Stimulated activated CD4-positive, alpha-beta T cell treated with anti-CD3 and anti-CD28 coated beads, Interleukin-1b, Interleukin-23, amount 100 ng/mL, for 24 hours (primary cell): ENCODE measurements at places on chromosomes 13 and 19.

DNA sequence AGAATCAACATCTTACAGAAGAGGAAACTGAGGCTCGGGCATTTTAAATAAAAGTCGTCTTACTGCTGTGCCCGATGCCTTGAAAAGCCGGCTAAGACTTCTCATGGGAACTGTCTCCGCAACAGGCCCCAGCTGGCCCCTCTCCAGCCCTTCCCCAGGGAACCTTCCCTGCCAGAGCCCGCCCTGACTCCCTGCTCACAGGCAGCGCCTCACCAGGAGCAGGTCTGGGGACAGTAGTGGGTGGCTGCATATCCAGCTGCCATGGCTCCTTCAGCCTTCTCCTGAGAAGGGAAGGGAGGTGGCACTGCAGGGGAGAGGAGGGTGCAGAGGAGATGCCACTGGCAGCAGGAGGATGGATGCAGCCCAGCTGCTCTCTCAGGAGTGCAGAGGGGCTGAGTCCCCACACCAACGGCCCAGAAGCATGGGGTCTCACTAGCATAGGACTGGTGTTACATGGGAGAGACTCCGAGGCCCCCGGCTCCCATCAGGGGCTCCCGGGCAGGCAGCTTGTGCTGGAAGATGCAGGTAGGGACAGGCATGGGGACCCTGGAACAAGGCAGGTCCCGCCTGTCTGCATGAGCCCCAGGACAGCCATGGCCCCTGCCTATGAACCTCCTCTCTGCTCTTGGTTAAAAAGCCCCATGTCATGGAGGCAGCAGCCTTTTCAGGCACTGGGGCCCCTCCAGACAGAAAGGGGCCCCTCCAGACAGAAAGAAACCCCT is 216.4 kb upstream of the SGCG start:
- no peak for DNase-seq

- no peak for DNase-seq
These were observed 6.5 kb upstream of the SUPT20H start for GRCh38 chr13:37065890-37066526.

DNA sequence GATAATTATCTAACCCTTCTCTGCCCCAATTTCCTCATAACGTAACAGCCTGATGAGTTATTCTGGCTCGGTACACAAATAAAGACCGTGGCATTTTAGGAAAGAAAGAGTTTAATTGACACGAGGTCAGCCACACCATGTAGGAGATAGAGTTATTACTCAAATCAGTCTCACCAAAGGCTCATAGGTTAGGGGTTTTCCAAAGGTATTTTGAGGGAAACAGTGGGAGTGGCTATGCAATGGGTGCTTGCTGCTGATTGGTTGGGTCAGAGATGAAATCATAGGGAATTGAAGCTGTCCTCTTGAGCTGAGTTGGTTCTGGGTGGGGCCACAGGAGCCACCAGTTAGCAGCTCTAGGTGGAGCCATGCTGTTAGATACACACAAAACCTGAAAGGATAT is 137.5 kb downstream of the FREM2 start:
- no peak for DNase-seq

DNA sequence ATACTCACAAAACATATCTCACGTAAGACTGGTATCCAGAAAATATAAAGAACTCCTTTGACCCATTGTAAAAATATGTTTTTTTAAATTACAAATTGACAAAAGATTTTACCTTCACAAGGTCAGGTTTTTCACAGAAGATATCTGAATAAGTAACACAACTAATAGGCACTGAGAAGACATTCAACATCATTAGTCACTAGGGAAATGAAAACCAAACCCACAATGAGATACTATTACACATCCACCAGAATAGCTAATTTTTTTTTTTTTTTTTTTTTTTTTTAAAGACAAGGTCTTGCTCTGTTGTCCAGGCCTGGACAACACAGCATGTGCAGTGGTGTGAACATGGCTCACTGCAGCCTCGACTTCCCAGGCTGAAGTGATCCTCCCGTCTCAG is 157.5 kb downstream of the MIPEP start:
- DNase-seq = no peak

DNA sequence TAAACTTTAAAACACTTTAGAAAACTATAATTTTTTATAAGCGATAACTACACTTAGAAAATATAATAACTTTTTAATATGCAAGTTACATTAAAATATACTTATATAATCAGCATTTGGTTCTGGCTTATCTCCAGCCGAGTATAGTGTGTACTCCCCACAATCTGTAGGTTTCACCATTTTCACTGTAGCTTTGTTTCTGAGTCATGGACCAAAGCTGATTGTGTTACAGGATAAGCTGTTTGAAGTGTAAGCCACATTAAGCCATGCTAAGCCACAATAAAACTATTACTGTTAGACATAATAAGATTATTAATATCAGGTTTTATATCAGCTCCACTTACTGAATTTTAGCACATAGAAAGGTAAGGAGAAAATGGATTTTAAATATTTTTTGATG is 43.8 kb downstream of the CCDC122 start:
- DNase-seq = no peak

GRCh38 chr13:54775501-54776191 is 1747.0 kb downstream of the OLFM4 start:
- no peak for DNase-seq

DNA sequence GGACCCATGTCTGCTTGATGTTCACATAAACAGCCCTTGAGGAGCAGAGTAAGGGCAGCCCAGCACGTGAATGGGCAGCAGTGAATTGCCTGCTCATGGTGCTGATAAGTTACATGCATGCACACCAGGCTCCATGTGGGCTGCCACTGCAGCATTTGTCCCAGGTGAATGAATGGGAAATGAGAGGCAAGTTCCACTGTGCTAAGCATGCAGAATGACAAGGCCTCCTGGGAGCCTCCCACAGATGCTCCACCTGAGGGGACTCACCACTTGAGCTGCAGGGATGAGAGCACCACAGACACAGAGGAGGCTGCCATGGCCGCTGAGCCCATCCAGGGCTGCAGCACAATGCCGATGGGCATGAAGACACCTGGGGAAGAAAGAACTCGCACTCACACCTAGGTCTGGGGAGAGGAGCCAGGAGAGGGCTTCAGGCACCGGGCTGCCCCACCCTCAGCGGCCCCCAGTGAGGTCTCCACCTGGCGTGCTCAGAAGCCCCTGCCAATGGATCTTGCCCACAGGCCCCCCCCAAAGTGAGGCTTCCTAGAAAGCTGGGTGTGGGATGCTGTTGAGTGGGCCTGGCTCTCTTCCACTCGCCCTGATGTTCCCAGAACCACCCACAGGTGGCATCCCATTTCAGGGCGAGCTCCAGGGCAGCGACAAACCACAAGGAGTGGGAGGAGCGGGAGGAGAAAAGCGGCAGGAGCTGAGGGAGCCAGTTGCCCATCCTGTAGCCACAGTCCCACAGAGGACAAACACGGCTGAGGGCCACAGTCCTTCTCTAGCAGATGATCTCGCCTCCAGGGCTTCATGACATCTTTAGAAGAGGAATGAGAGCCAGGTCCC is 73.8 kb downstream of the CCDC70 start:
- DNase-seq = no peak

DNA sequence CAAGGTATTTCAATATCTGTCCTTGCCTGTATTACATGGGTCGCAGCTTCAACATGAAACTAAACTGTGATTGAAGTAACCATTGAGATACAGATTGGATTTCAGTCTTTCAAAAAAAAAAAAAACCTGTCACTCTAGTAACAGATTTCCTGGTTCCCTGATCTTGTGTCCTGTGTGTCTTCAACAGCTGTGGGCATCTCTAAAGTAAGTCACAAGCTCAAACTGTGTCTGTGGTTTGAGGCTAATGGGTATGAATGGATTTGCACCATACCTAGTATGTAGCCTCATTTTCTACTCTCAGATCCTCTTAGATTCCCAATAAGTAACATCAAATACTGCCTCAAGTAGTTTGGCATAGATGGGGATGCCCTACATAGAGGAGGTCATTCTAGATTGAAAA is 300.1 kb downstream of the COG6 start:
- no peak for DNase-seq

- DNase-seq = no peak
These were observed 11.2 kb upstream of the TBC1D4 start for GRCh38 chr13:75493156-75493555.

GRCh38 chr19:49553451-49554271 is 25.9 kb downstream of the RCN3 start:
- no peak for DNase-seq

DNA sequence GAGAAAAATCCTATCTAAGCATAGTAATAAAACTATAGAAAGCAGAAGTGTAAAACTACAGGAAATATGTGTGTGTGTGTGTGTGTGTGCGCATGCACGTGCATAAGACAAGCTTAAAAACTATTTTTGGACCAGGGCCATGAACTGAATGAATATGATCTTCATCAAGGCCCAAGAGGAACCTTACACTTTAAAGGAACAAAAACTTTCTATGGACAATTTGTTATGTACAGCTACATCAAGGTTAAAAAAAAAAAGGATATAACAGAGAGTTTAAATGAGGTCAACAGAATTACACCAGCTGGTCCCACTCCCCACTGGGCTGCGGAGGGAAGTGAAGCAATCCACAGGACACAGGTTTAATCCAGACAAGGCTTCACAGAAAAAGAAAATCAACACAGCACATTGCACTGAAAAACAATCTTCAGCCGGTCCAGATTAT is 151.1 kb downstream of the LHFPL6 start:
- DNase-seq = no peak

DNA sequence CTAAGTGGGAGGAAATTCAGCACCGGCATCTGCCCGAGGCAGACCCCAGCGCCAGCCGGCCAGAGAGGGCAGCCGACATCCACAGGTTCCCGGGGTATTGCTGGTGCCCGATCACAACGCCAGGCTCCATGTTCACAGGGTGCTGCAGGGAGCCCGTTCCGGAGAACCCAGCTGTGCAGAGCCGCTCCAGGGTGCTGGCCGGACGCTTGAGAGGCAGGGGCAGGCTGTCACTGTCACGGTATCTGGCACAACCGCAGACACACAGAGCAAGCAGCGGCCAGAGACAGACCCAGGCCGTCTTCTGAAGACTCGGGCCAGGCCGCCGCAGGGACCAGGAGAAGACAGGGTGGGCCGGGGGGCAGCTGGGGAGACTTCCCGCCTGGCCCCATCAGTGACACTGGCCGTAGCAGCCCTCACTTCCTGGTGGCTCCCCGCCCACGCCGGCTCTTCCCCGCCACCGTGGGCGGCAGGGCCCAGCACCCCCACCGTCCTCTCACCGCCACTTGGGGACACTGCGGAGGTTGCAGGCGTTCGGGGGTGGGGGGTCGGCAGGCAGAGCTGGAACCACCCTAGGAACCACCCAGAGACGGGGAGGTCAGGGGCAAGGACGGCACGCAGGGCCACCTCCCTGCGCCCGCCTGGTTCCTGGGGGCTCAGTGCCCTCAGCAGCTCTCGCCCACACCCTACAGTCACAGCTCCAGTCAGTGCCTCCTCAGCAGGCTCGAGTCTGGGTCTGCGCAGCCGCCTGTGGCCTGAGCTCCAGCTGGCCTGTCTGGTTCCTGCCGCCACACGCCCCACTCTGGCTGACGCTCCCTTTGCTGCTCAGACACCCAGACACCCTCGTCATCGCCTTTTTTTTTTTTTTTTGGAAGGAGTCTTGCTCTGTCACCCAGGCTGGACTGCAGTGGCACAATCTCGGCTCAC is 3.8 kb downstream of the RNF126 start:
- DNase-seq = no peak

- DNase-seq = no peak
These were observed 13.7 kb downstream of the PTH2 start for GRCh38 chr19:49409441-49410029.

DNA sequence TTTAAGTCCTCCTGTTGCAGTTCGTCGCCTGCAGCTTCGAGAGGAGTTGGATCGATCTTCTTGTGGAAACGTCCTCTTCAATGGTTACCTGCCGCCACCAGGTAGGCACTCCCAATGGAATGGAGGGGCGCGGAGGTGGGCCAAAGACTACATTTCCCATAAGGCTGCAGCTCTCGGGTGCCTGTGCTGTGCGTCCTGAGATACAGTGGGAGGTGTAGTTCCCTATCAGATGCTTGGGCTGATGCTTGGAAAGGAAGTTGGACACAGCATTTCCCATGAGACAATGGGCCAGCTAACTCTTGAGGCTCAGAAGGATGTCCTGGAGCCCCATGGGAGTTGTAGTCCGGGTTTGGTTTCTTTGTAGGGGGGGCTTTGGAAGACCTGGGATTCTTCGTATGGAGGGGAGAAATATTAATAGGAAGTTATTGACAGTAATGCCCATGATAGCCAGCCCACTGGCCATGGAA is 1.8 kb downstream of the SHKBP1 start:
- no peak for DNase-seq

DNA sequence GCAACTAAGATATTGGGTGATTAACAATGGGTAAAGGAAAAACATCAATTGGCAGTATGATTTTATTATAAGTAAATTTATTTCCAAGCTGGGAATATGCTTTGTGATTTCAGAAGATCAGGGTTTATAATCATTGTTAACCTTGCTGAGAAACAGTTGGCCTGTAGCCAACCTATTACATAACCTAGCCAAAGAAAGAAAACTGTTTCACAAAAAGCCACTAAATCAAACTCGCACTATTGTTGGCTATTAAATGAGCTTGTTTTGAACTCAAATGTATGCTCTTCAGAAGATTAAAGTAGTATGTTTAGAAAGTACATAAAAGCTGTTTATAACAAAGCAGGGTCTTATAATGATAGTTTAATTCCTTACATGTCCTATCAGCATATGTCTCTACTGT is 151.7 kb downstream of the LHFPL6 start:
- DNase-seq = no peak

- no peak for DNase-seq
These were observed 23.4 kb downstream of the RASL11A start for GRCh38 chr13:27293873-27294515.

DNA sequence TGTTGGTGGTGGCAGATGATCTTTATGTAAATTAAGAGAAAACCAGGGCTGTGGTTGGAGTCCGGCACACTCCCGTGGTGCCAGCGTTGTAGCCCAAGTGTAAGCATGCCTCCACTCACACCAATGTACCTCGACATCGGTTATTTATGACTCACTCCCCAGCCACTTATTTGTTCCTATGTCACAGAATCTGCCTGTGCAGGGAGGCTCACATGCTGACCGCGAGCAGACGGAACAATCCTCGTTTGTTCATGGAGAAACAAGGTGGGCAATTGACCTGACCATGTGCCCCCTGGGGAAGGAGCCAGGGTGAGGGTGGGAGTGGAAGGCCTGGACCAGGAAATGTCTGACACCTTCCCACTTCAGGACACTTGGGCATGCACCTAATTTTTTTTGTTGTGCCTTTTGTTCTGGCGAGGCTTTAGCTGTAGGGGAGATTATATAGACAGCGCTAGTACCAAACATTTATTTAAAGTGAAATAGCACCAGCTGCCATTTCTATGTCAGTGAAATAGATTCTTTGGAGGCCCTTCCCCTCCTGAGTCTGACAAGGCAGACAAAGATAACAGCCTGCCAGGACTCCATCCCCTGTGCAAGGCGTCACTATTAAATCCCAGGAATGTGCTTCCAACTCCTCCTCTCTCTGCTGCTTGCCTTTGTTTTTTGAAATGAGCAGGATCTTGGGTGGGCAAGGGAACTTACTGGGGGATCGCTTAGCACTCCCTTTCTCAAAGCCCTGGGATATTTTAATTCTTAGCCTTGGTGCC is 394.2 kb downstream of the FGF9 start:
- no peak for DNase-seq
